HCT116 (cell line): ENCODE measurements at places on chromosomes 11 and 22. TPM values are rescaled to one million over a fixed set of nuclear protein-coding genes. Genes with fewer than 3 reads are reported as not detected.

DNA sequence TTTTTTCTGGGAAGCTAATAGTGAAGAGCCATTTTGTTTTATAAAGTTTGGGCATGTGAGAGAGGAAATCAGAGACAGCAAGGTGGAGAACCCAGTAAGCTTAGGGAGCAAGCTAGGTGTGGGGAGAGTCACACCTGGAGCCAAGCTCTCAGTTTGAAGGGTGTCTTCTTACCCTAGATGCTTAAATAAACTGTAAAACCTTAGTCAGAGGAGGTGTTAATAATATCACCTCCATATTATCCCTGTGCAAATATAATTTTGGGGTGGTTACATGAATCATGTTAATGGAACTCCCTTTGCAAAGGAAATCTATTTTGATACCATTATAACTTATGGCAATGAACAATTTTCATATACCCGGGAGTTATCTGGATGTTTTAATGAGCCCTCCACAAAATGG is 246.2 kb upstream of the PLET1 start:
- no peak for DNase-seq

GRCh38 chr11:107563702-107564101 is 1.8 kb downstream of the ALKBH8 start:
- DNase-seq: peak; percentile 72

- DNase-seq: no peak
Measured at GRCh38 chr11:29306527-29306926, 710.3 kb downstream of the KCNA4 start.

DNA sequence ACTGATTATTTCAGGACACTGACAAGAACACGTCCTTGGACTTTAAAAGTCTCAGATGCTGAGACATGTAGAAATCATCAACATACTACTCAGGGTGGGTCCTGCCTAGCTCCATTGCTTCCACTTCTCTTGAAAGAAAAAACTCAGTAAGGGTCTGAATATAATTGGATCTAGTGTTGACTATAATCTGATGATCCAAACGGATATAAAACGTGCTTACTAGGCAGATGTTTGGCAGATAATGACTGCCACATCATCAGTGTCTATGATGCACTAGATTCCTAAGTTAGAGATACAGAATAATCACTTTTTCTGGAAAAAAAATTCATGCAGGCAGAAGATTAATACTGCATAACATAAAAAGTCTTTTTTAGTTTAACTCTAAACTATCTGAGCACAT is 21.6 kb downstream of the GUCY1A2 start:
- DNase-seq: no peak

DNA sequence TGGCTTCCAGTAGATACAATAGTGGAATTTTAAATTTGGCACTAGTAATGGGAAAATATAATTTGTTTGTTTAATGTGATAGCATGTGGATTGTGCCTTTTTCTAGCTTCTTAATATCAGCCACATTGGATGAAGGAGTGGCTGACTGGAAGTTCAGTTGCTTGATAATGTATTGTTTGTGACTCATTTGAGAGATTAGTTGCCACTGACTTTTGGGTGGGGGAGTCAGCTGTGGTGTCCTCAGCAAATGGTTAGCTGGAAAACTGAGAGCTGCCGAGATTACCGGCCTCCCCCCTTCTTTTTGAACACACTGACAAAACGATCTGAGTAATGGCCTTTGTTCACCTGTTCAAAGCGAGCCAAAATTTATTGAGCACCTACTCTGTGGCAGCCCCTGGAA is 5.5 kb downstream of the JAM3 start:
- no peak for DNase-seq

DNA sequence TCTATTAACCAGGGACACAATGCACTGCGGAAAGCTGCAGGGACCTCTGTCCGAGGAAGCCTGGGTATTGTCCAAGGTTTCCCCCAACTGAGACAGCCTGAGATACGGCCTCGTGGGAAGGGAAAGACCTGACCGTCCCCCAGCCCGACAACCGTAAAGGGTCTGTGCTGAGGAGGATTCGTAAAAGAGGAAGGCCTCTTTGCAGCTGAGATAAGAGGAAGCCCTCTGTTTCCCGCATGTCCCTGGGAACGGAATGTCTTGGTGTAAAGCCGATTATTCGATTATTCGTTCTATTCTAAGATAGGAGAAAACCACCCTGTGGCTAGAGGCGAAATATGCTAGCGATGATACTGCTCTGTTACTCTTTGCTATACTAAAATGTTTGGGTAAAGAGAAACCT is 5.2 kb downstream of the BET1L start:
- DNase-seq: no peak

DNA sequence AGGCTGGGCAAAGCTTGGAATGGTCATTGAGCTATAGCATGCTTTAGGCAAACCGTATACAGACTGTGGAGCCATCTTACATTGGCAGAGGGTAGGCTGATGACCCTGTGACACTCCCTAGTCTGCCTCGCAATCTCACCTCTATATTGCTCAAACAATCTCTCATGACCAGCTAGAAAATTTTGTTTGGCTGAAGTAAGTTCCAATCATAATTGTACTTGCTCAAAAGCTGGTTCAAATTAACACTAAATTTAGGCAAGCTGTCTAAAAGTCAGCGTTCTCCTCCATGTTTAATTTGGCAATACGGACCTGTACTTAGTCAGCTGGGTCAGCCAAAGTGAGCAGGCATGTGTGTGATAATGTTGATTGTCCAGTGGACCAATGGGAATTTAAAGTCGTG is 133.0 kb downstream of the SWAP70 start:
- no peak for DNase-seq

- no peak for DNase-seq
Measured at GRCh38 chr11:12048936-12049790, 40.7 kb upstream of the DKK3 start.

- DNase-seq: peak; percentile 77
Measured at GRCh38 chr11:43358801-43359421, at the start of gene TTC17. Gene TTC17 (plus strand): TSS chr11:43358920. CDS start chr11:43358955, 35 bp downstream.

GRCh38 chr11:30358536-30358935 is 35.6 kb downstream of the ARL14EP start:
- no peak for DNase-seq

DNA sequence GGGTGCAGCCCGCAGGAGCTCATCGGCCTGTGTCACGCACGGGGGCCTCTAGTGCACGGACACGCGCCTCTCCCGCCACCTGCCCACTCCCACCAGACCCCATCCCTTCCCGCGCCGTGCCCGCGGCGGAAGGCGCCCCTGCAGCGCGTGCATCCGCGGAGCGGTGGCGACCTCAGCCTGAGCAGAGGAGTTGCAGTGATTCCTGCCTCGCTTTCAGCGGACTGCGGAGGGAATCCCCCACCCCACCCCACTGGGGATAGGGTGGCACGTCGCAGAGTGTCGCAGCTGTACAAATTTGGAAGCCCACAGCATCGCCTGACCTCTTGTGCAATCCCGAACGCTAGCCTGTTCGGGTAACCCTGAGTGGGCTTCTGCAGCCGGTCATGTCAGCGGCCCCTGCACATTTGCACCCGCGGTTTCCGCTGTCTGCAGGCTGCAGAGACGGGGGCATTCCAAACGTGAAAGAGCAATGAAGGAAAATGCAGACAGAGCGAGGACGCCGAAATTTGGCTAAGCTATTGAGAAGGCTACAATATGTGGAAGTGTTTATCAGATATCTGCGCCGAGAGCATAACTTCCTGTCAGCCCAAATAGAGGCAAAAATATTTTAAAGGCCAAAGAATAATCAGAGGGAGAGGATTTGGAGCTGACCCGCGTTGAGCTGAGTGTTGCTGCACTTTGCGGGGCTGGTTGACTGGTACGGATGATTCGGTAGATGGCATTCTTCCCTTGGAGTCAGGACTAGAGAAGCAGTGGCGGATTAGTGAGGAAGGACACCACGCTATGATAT is 617 bp upstream of the ARHGAP20 start:
- DNase-seq: no peak

DNA sequence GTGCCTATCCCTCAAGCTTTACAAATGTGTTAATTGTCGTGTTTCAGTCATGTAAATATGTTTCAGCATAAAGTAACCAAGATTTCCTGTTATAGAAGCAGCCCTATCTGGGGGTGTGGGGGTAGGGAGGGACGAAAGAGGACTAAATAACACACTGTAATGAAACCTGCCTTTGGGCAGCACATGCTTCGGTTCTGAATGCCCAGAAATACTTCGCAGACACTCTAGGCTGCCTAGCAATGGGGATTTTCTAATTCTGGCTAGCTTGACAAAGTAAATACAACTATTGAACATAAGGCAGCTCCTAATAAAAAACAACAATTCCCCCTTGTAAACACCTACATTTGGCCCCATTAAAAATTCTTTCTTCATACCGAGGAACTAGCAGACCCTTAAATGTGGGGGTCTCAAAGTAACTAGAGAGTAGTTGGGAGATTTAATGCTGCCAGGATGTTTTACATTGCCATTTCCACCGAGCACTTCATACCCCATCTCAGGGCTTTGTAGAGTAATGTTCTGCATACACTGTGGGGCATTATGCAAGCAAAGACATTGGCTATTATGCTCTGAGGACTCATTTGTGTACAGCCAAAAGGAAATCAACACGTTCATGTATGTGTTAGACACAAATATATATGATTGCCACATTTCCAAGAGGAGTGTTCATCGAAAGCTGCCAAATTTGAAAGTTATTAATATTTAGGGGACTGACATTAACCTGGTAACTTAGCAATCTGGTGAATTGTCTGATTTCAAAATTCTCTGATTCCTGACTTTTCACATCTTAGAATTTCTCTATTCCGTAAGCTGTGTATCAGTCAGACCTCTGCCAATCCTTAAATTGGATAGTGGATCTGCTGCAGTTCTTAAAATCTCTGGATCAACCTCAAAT is 42.1 kb downstream of the PAX6 start:
- DNase-seq: no peak

- no peak for DNase-seq
Measured at GRCh38 chr22:31610611-31611010, 51.4 kb downstream of the PISD start.

DNA sequence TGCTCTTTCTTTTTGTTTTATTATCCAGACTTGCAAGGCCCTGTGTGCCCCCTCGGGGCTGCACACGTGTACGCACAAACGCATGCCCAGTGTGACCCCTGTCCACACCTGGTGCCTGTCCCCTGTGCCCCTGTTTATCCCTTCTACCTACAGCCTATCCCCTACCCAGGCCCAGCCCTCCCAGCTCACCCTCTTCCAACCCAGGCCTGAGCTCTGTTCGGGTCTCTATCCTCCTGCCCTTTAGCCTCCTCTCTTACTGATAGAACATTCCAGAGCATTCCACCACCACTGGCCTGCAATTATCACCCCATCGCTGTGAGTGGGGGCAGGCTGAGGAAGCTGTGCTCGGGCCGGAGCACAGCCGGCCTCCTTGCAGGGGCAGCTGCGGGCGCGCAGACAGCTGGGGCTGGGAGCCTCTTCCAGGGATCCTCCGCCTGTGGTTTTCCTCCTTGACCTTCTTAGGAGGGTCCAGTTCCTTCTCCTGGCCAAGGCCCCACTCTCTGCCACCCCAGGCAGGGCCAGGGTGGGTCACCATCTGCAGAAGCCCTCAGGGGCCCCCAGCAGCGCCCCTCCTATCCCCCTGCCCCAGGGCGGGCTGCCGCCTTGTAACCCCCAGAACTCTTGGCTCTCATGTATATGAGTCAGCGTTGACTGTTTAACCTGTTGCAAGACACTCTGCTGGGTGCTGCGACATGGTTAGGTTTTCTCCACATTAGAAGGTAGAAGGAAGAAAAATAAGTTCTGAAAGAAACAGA is 41.8 kb upstream of the KCNQ1OT1 start:
- no peak for DNase-seq

DNA sequence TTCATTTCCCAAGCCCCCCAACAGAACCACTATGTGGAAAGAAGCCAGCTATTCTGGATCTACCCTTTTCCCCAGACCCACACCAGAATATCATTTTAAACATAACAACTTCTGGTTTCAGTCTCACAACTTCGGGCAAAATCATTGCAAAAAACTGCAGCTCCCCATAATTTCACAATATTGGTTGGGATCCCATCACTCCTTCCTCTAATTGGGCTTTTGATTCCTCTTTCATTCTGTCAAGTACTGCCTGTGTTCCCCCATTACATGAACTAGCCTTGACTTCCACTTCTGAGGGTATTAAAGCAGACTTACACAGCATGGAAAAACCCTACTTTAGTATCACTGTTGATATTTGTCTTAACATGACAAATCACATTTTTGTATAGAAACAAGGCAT is 4.1 kb upstream of the APOL3 start:
- DNase-seq: no peak

GRCh38 chr11:107549253-107549953 is 16.1 kb downstream of the ALKBH8 start:
- no peak for DNase-seq

DNA sequence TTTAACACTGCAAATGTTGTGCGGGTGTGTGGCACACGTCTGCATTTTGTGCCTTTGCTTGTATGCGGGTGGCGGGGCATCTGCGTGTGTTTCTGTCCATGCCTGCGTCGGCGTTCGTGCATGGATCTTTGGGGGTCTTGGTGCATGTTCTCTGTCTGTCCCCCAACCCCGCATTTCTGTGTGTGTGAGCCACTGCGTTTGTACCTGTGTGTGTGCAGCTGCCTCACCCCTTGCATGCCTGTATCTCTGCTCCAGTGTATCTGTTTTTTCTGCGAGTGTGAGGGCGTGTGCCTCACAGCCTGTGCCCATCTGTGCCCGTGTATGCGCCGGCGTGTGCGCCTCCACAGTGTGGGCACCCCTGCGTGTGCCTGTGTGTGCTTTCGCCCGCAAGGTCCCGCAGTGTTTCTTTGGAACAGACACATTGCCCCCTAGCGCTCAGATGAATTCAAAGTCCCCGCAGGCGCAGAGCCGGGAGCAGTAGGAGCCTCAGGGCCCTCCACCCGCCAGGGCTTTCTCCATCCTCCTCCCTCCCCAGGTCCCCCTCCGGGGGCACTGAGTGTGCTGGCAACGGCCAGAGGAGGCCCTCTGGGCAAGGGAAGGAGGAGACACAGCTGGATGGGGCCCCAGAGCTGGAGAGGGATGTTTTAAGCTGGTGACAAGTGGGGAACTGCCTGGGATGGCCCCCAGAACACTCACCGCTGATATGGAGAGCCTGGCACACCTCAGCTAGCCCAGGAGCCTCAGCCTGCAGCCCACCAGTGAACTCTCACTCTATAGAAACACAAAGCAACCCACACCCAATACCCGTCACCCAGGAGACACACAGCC is 3.1 kb upstream of the MN1 start:
- no peak for DNase-seq

DNA sequence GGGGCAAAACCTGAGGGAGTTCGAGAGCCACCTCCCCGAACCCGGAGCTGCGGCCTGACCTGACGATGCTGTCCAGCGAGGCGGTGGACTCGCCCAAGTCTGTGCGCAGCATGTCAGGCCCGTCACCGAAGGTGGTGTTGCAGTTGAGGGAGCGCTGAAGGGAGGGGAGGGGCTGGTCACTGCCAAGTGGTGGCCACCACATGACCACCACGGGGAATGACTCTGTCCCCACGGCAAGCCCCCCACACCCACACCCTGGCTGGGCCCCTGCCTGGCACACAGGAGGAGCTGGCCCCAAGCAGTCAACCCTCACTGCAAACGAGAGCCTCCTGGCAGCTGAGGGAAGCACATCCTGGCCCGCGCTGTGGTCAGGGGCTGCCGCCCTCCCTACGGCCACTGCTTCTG is 30.8 kb downstream of the TRMU start:
- no peak for DNase-seq

The ZNF215 gene
- 9.9 TPM for total RNA-seq

The SEPTIN3 gene
- total RNA-seq: 9.3 TPM

The OLFML1 gene
- total RNA-seq: not detected

The CEP126 gene
- 2.0 TPM for total RNA-seq

The MUC2 gene
- total RNA-seq: 0.47 TPM

The OR4D5 gene
- total RNA-seq: not detected

The NCF4 gene
- 0.37 TPM for total RNA-seq

The HEPACAM gene
- total RNA-seq: not detected

The NAALAD2 gene
- not detected for total RNA-seq
